ENCODE measurements at places on chromosomes 11 and 22.
A peak's percentile ranks its signal among the peaks of the same experiment; 100 is the strongest.

DNA sequence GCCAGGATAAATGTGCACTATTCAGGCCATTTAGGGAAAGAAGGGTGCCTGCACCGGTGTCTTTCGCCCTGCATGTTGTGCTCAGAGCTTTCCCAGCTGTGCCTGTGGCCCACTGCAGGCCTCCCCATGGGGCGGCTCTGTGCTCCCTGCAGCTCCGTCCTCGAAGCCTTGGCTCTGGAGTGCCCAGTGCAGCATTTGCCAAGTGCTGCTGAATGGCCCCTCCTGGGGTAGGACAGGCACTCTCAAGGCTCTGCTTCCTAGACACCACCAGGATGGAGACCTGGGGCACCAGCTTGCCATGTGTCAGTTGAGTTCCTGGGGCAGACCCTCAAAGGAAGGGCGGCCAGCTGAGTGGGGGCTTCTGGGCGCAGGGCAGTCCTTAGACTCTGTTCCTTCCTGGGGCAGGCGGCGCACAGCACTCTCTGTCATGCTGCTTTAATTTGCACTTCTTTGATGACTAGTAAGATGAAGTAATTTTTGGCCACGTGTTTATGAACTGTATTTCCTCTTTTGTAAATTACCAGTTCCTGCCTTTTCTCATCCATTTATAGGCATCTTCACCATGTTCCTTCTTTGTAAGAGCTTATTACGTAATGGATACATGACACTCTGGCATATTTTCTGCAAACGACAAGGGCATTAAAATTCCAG lies 32.1 kb upstream of the GNB1L start:
- DNase-seq: peak; percentile 7

- DNase-seq: no peak
Observed at GRCh38 chr11:33064033-33064825, 24.9 kb downstream of the TCP11L1 start.

DNA sequence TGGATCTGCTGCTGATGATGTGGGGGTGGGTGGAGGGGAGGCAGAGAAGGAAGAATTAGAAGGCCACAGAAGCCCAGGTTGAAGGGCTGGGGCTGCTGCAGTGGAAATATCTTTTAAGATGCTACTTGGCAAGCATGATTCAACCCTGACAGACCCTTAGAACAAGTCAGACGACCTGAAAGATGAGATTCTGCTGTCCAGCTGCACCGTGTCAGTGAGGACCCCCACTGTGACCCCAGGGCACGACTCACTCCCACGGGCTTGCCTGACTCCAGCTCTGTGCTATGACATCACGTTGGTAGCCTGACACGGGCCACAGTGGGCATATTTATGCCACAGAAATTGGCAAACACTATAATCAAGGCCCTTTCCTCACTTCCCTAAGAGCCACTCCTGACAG lies 36.0 kb downstream of the LRFN4 start:
- peak; percentile 21 for DNase-seq

GRCh38 chr11:123302751-123303195 lies 107.7 kb upstream of the CLMP start:
- DNase-seq: no peak

DNA sequence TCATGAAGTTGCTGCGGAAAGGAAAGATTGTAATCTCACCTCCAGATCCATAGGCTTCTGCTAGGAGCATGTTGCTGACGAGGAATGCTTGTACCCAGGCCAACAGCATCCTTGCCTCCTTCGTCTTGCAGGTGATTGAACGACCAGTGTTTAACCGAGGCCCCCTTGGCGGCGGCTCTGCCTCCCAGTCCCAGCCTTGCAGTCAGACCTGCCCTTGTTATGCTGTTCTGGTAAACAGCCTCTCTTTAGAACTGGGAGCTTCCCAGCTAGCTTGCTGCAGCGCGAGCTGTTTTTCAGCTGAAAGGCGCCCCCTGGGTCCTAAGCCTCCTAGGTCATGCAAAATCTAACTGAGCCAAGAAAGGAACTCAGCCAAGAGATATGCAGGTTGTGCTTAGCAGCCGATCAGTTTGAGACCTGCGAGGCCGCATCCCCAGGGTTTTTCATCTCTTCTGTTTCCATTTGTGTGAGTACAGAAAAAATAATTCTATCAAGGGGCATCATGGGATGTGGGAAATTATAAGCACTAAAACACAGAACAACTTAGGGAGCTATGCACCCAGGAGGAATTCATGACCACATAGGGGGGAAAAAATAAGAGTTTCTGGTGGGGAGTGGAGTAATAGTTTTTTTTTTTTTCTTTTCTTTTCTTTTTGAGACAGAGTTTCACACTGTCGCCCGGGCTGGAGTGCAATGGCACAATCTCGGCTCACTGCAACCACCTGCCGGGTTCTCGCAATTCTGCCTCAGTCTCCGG lies at the start of gene PIK3IP1:
PIK3IP1 (minus strand) TSS at position 253 of the 754 bp plus-strand sequence; CDS start at position 109, 144 bp downstream.
- peak; percentile 47 for DNase-seq

GRCh38 chr22:19105867-19106802 lies 16.1 kb downstream of the DGCR2 start:
- no peak for DNase-seq

DNA sequence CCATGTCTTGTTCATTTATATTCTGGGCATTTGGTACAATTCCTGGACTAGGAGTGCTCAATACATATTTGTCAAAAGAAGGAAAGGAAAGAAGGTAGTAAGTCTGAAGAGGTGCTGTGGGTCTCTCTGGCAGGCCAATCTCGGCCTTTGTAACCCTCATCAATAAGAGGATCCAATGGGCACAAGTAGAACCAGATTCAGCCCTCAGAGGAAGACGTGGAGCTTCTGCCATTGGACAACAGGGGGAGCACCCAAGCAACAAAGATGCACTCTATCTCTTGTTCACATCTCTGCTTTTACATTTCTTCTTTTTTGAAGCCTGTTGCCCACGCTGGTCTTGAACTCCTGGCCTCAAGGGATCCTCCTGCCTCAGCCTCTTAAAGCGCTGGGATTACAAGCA lies 2.2 kb upstream of the VPS11 start:
- DNase-seq: peak; percentile 15

GRCh38 chr11:2100361-2101170 lies 38.6 kb downstream of the IGF2 start:
- no peak for DNase-seq

DNA sequence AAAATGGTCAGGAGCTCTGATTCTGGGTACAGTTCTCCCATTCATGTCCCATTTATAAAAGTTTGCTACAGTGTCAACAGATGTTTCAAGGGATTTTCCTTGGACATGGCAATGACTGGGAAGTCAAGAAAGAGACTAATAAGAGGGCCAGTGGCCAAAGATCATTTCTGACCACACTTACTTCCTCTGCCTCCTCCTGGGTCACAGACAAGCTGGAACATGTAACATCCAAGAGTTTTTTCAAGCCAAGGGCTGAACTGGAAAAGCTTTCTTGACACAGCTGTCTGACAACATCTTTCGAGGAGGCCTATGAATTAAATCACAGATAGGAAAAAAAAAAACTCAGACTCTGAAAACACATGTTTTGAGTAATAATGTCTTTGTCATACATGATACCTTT lies 8.7 kb downstream of the COMMD9 start:
- no peak for DNase-seq

GRCh38 chr22:48396785-48397530 lies 1430.7 kb downstream of the BRD1 start:
- DNase-seq: no peak

DNA sequence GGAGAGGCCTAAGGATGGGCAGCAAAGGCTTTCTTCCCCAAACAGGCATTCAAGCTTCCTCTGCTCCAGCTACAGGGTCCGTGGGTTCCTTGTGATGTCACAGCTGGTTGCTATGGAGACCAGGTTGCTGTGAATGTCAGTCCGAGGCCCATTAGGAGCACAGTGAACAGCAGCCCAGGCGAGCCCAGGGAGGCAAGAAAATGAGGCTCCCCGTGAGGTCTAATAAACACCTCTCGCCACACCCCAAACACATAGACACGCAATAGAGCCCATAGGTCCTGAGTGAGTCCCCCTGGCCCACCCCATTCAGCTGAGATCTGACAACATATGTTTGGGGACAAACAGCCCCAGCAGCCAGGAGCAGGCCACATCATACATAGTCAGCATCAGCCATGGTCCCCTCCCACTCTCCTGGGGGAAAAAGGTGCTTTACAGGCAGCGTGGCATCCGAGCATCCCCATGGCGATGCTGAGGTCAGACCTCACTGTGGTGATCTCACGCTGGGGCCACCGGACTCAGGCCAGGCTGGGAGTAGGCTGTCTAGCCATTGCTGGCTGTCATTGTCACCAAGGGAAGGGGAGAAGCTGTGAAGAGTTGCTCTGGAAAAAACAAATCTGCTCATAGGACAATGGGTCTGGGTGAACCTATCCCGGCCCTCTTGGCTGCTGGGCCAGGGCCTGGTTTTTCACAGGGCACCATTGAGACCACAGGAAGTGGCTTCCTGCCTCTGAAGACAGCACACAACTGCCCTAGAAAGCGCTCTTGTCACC lies 23.1 kb upstream of the TP53I11 start:
- no peak for DNase-seq

All from RCC 7860 (cell line).